ENCODE measurements at places on chromosomes 3 and 15.
A peak's percentile ranks its signal among the peaks of the same experiment; 100 is the strongest.

GRCh38 chr3:165751637-165752036 lies 85.6 kb downstream of the BCHE start:
- DNase-seq = no peak

DNA sequence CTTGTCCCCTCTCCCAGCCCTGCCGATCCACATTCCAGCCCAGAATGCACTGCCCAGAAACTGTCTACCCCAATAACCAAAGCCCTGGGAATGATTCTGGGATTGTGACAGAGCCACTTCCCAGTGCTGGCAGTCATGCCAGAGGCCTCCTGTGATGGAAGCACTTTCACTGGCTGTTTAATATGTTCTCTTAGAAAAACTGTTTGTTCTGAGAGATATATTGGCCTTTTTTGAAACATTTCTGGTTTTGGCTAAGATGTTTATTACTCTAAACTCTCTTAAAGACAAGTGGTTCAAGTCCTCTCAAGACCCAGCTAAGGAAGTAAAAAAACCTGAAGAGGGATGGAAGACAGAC lies 74.0 kb upstream of the HACD2 start:
- no peak for DNase-seq

DNA sequence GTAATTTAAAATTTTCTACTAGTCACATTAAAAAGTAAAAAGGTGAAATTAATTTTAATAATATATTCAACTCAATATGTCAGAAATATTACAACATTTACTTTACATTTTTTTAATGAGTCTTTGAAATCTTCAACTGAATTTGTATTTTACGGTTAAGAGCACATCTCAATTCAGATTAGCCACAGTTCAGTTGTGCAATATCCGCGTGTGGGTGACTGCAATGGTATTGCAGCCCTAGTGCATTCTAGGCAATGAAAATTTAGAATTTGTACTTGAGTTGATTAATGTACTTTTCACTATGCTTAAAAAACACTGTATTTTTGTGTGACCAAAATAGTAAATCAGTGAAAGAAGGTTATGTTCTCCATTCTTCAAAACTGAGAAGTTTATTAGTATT lies 57.3 kb downstream of the CEP63 start:
- no peak for DNase-seq

GRCh38 chr3:32177702-32178198 lies 60.7 kb upstream of the CMTM8 start:
- DNase-seq = peak; percentile 13

DNA sequence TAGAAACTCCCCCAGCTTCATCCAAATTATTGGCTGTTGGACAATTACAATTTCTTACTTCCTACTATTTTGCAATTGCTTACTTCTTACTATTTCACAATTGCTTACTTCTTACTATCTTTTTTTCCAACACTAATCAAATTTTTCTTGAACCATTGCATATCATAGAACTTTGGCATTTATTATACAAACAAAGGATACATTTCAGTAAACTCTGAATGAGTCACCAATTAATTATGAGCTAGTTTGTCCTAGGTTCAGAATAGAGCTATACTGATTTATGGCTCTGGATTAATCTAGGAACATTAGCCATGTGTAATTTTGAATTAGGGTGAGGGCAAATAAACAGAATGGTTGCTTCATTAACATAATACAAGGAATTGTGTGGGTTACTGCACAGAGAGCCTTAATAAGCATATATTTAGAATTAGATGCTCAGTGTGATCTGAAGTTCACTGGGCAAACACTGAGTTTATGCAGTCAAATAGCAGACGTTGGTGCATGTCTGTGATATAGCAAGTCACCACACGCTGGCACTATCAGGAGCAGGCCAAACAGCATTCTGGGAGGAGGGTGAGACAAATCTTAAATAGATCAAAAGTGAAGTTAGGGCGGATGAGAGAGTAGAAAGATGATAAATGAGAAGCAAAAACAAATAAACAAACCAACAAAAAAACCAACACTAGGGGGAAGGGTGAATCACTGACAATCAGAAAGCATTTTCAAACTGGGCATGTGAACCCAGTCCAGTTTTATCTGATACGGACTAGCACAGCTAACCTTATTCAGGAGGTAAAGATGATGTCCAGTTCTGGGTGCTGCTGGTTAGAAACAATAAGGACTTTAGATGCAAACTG lies 21.5 kb downstream of the GABRR3 start:
- no peak for DNase-seq

DNA sequence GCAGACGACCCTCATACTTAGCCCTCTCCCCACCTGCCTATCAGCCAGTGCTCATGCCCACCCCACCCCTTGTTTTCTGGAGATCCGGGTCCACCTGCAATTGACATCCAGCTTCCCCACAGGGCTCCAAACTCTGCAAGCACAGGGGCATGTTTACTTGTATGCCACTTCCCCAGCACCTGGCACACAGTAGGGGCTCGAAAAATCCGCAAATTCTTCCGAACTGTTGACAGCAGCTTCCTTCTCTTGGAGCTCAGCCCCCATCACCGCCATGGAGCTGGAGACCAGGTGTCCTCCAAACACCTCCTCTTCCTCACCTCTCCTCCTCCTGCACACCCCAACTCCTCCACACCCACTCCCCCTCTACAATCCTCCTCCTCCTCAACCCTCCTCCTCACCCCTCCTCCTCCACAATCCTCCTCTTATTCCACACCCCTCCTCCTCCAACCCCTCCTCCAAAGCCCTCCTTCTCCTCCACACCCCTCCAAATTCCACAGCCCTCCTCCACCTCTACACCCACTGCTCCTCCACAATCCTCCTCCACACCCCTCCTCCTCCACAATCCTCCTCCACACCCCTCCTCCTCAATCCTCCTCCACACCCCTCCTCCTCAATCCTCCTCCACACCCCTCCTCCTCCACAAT lies 70.4 kb upstream of the BLM start:
- no peak for DNase-seq

GRCh38 chr3:39138804-39139415 lies 14.5 kb downstream of the CSRNP1 start:
- DNase-seq = no peak

DNA sequence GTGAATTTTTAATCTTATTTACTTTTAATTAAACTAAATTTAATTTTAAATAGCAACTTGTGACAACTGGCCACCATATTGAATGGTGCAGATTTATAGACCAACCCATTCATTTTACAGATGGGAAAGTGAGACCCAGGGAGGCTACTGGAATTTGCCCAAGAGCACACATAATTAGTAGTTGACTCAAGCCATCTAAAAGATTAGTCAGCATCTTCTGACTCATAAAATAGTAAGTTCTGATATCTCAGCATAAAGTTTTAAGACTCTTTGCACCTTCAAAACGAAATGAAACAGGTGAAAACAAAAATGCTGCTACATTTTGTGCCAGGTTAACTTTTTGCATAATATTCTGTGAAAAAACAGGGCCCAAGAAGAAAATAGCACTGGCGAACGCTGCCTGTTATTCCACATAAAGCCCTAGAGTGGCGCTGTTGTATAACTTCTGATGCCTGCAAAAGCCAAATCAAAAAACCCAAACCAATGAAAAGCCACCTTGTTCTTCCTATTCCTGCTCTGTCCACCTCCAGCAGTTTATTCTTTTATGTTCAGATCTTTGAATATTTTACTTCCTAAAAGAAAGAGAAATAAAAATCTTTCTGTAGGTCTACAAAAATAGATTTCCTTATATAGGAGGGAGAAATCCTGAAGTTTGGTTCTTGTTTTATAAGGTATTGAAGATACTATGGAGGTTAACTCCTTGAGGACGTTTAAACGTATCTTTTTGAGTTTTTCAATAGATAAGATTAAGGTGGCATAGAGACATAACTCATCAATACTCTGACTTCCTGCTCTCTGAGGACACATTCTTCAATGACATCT lies 62.8 kb downstream of the OTOL1 start:
- no peak for DNase-seq

DNA sequence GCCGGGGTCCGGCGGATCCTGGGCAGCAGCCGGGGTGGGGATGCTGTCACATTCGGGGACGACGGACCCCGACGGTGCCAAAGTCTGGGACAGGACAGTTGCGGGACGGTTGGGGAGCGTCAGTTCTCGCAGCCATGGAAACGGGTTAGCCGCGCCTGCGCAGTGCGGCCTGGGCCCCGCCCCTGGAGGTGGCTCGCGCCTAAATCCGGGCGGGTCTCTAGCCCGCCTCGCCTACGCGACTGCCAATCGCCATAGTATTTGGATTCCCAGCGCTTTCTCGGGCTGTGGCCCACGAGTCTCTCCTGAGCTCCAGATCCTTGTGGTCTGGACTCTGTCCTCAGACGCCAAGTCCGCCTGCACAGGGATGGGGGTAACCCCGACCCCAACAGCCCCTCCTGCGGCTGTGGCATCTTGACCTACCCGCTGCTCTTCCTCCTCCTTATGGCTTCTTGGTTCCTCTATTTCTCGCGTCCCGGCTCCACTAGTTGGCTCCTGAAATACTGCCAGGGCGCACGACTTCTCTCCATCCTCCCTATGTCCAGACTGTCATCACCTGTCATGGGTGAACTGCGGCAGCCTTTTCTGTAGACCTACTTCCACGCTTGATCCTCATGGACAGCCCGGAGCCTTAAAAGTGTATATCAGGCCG lies at the start of gene ZMYND10:
Gene ZMYND10, minus strand, starts transcription at position 147 of the 649 bp plus-strand sequence. CDS start 153 bp downstream, outside the sequence.
- DNase-seq = peak; percentile 66

- DNase-seq = no peak
Observed at GRCh38 chr15:40054855-40055575, 16.0 kb upstream of the SRP14 start.

- no peak for DNase-seq
Observed at GRCh38 chr15:62089616-62090015, 22.8 kb downstream of the C2CD4A start.

DNA sequence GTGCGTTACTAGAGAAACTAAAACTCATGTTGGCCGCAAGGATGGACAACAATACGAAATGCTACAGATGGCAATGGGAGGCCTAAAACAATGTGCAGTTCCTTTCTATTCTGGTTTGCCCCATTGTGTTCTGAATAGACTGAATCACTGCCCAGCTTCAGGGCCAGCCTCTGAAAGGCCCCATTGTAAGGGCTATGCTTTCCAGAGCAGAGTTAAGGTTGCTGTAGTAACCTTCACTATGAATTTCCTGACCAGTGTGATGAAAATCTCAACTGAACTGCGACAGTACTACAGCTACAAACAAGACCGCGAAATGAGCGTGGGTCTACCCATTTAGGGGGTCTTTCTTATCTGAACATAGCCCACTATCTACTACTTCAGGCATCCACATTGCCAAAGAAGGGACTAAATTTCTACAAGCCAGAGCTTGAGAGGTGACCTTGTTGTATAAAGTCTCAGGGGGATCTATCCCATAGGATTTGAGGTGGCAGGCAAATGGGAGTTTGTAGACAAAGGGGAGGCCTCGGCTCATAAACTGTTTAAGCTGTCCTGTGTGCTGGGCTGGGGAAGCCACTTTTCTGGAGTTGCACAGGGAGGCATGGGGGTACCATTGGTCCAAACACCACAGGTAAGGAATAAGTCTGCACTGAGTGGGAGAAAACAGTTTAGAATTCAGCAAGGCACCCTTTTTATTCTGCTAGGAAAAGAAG lies 80.1 kb downstream of the MYO1E start:
- no peak for DNase-seq

DNA sequence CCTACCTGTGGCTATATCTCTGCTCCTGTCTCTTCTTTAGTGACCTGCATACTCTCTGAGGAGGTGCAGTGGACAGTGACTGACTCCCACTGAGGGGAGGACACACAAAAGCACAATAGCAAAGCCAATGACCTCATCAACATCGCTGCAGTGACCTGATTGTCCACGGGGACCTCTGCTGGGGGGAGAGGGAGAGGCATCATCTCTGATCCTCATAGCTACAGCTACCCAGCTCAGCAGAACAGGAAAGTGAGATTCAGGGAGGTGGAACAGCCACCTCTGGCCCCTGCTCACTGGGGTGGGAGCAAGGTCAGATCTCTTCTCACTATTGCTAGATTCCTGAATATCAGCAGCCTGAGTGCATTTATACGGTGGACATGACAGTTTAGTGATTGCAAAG lies 179.2 kb downstream of the ATP10A start:
- DNase-seq = no peak

GRCh38 chr3:71131375-71132314 lies 451.9 kb downstream of the FOXP1 start:
- DNase-seq = no peak

DNA sequence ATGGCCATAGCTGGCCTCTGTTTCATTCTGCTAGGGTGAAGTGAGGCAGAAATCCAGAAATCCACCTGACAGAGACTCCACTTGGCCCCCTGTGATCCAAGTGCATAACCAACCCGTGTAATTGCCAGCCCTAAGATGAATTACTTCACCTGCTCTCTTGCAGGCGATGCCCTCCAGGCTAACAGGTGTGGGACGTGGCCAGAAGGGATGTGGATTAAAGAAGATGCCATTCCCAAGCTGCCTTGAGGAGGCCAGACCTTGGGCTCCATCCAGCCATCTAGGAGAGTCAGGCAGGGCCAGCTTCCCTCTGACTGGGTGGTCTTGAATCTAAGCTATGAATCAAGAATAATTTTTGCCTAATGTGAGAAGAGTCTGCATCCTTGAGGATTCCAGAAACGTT lies 154.5 kb upstream of the BNIP2 start:
- no peak for DNase-seq

GRCh38 chr3:169324452-169324785 lies 339.1 kb downstream of the MECOM start:
- no peak for DNase-seq

DNA sequence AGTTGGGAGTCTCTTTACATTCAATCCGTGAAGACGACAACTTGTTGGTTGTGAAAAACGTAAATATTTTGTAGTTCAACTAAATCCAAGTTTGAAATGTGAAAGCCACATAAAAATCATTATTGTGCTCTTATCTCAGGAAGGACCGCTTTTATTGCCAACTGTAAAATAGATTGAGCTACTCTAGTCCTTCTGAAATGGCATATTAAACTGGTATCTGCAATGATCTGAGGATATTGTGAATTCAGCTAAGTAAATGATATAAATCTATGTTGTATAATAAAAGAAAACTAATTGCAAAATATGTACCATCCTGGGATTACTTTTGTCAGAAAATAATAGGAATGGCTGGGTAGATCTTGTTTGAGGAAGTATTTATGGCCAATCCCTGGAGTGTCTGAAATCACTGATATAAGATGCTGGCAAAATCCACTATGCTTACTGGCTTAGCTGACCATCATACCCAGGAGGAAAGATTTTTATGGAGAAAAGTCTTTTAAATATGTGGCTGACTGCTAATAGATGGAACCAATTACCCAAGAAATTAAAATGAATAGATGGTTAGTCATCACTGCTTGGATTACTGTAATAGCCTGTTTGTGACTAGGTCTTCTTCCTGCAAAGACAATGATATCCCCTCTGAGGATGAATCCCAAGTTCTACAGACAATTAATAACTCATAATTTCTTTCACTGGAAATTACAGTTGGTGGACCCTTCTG lies 191.8 kb downstream of the SEMA6D start:
- no peak for DNase-seq

- no peak for DNase-seq
Observed at GRCh38 chr3:17755836-17756235, 13.4 kb upstream of the TBC1D5 start.

- peak; percentile 85 for DNase-seq
Observed at GRCh38 chr3:187139126-187139894, at the start of gene RPL39L. RPL39L (minus strand) TSS chr3:187139496; CDS start chr3:187121300, 18,196 bp downstream.

- no peak for DNase-seq
Observed at GRCh38 chr3:56616478-56617006, 59.6 kb downstream of the CCDC66 start.

GRCh38 chr3:47133641-47134040 lies 30.3 kb downstream of the SETD2 start:
- no peak for DNase-seq

GRCh38 chr15:45023659-45024225 lies 747 bp downstream of the SORD start:
- no peak for DNase-seq
